ENCODE measurements at places on chromosomes 5 and 9.

GRCh38 chr9:137193771-137194170 is 5.3 kb downstream of the SSNA1 start:
- DNase-seq: no peak

DNA sequence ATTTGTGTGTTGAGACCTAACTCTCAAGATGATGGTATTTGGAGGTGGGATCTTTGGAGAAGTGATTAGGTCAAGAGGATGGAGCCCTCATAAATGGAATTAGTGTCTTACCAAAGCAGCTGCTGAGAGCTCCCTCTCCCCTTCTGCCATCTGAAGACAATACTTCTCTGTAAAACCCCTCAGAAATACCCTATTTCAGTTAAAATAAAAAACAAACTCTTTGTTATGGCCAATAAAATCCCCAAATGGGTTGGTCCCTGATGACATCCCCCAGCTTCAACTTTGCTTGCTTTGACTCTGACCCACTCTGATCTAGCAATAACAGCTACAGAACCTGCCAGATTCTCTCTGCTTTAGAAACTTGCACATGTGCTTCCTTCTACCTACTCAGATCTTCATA is 100.9 kb downstream of the SNCAIP start:
- DNase-seq: no peak

GRCh38 chr9:104971511-104971910 is 43.6 kb upstream of the ABCA1 start:
- no peak for DNase-seq

- DNase-seq: no peak
These were observed 14.7 kb downstream of the CRB2 start for GRCh38 chr9:123370526-123371227.

DNA sequence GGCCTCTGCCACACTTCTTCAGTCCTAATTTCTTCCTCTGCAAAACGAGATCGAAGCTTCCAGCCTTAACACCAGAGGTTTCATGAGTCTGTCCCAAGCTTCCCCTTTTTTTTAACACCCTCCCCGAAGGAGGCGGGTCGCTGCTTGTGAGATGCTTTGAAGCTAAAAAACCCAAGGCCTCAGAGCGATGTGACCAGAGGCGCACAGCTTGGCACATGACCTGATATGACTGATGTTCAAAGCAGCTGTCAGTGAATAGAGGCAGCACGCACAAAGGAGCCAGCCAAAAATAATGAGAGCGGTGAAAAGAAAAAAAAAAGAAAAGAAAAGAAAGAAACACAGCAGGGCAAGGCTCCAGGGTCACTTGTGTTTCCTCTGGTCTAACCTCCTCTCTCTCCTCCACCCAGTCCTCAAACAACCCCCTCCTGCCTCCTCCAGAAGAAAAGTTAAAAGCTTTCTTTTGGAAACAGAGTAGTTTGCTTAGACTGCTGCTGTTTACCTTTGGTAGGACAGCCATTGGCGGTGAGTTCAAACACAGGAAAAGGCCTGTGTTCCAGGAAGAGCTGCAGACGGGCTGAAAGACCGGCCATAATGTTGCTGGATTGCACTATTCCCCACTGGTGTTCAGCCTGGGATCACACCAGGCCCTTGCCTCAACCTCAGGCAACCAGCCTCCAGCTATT is 10.9 kb upstream of the ZNF366 start:
- DNase-seq: no peak

DNA sequence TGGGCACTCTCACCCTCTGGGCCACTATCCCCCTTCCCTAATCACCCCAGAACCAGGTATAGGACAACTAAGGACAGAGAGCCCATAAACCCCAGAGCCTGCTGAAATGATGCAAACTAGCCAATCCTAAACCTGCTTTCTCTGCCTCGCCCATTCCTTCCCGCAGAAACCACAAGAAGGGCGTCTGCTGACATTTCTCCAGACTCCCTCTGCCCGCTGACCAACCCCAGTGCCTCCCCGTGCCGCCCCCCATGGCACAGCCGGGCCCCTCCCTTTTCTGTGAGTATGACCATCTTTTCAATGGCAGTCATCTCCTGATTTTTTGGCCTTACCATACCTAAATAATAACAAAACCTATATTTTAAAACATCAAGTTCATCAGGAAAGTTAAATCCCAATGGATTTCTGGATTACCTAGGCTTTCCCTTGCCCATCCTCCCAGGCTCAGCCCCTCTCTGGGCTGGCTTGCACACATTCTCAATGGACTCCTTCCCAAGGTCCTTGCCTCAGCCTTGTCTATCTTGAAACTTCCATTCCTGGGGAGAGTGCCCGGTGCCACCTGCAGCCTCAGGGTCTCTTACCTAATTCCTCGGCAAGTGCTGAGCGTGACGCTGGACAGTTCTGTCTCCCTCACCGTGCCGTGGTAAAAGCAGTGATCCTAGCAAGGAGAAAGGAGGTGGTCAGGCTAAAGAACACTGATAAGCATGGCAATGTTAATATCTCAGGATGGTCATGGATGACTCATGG is 45.2 kb downstream of the ADAM19 start:
- DNase-seq: no peak

DNA sequence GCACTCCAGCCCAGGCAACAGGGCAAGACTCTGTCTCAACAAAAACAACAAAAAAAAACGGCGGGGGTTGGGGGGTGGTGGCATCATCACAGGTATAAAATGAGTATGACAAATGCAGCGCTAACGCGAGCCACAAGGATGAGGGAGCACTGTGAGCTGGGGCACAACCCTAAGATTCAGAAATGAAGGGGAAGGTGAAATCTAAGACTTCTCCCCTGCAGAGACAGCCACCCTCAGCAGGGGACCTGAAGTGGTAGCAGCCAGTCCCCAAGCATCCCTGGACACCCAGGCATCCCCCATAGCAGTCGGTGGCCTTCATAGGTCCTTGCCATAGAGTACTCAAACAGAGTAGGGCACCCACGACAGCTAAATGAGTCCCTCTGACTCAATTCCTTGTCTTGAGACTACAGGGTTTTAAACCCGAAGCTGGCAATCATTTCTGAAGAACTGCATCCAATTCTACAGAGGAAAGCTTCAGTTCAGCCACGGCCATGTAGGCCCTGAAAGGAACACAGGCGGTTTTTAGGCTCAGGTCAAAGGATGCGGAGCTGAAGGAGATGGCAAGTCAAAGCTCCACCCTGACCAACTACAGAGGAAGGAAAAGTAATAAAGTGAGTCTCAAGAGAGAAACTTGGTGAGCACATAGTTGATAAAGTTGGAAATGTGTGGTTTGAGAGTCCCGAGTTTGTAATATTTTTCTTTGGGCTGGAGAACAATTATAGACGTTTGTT is 50.3 kb downstream of the MYO10 start:
- no peak for DNase-seq

- DNase-seq: no peak
These were observed 31.7 kb upstream of the DAB2IP start for GRCh38 chr9:121619545-121620324.

DNA sequence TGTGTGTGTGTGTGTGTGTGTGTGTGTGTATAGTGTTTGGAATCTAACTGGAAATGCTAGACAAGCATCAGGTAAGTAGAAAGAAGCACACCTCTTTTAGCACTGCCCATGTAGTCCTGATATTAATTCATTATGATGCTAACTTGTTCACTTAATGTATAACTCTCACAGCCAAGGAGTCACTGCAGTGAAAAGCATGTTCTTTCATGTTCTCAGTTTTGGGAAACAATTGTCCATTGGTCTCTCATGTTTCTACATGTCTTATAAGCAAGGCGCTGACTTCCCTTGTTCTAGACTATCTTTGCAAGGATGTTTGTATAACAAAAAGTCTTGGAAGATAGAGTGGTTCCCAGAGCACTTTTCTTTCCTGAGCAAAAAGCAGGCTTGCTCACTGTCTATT is 148.8 kb upstream of the TNPO1 start:
- DNase-seq: no peak

- no peak for DNase-seq
These were observed 150.8 kb downstream of the MAPKAP1 start for GRCh38 chr9:125556046-125556721.

DNA sequence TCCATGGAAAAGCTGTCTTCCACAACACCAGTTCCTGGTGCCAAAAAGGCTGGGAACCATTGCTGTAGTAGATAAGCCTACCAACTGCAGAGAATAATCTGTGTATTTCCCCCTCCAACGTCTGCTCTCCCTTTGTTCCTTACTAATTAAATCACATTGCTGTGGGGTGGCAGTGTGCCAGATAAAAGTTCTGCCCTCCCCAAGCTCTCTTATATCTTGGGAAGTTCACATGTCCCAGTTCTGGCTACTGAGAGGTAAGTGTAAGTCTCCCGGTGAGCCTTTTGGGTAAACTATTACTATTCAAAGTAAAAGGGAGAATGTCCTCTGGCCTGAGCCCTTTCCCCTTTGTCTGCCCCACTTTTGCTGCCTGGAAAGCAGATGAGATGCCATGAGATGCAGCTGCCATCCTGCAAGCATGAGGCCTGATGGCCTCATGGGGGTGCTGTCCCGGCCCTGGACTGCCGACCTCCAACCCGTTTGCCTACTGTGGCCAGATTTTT is 14.7 kb downstream of the ENC1 start:
- DNase-seq: no peak

- no peak for DNase-seq
These were observed 31.0 kb downstream of the MTREX start for GRCh38 chr5:55338810-55339243.

GRCh38 chr5:64417390-64417789 is 88.4 kb upstream of the RGS7BP start:
- no peak for DNase-seq

- no peak for DNase-seq
These were observed 132.4 kb downstream of the GABBR2 start for GRCh38 chr9:98576354-98576753.

GRCh38 chr5:17019324-17019723 is 83.2 kb upstream of the MYO10 start:
- DNase-seq: no peak

- DNase-seq: no peak
These were observed 337.5 kb upstream of the ZNF608 start for GRCh38 chr5:125083981-125084380.

GRCh38 chr5:116375926-116376325 is 198.7 kb downstream of the SEMA6A start:
- DNase-seq: no peak

DNA sequence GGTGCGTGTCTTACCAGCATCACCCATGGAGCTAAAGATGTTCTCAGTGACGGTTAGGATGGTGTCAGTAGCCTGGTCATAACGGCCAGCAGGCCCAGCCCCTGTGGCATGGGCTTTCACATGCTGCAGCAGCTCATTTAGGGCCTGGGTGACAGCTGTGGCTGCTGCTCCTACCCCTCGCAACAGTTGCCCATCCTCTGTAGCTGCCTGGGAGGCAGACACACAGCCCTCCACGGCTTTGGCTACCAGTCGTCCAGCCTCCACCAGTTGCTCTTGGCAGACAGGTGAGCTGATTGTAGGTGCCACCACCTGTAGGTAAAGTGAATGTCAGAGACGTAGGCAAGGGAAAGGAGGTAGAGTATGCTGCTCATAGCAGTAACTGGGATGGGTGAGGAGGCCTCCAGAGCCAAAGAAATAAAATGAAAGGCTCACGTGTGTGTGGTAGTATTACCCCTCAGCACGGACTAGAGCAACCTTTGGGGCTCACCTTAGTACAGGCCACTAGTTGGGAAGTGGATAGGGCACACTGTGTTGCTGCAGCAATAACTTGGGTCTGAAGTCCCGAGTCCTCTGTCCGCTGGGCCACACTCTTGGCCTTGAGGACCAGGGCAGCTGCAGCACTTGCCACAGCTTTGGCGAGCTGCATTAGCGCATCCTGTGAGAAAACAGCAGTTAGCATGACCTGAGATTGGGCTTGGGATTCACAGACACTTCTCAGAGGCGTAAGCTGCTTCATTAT is 14.7 kb downstream of the TLN1 start:
- no peak for DNase-seq

GRCh38 chr9:38183994-38184568 is 115.1 kb upstream of the SHB start:
- DNase-seq: no peak

GRCh38 chr9:19683715-19684114 is 105.1 kb downstream of the SLC24A2 start:
- DNase-seq: no peak

DNA sequence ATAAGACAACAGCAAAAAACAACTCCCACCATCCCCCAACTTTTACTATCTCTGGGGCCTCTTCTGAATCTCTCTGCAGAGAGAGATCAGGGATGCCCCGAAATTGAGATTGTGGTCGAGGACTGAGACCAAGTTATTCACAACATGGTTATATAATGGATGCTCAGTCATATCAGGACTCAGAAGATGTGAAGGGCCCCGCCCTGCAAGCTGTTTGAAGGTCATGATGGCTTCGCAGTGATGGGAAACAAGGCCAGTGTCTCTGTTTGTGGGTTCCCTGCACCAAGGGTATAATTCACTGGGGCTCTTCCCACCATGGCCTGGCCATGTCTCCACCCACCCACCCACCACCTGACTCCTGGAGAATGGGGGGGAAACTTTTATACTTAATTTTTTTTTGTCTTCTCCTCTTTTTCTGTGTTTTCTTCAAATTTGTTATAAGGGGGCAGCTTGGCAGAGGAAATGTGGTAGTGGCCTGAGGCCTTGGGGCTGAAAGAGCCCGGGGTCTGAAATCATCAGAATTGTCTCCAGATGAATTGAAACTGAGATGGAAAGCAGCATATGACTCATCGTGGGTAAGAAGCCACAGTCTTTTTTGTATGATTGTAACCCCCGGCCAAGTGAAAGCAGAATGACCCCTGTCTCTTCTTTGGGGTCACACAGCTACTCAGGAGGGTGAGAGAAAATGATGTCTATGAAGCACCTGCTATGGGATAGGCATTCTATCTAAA is 15.0 kb upstream of the TEX48 start:
- DNase-seq: no peak

- DNase-seq: no peak
These were observed 34.9 kb upstream of the FOXI1 start for GRCh38 chr5:170070556-170071412.

GRCh38 chr5:56350011-56350596 is 117.0 kb upstream of the ANKRD55 start:
- DNase-seq: no peak

GRCh38 chr9:85004818-85005413 is 335.4 kb downstream of the NTRK2 start:
- DNase-seq: no peak

DNA sequence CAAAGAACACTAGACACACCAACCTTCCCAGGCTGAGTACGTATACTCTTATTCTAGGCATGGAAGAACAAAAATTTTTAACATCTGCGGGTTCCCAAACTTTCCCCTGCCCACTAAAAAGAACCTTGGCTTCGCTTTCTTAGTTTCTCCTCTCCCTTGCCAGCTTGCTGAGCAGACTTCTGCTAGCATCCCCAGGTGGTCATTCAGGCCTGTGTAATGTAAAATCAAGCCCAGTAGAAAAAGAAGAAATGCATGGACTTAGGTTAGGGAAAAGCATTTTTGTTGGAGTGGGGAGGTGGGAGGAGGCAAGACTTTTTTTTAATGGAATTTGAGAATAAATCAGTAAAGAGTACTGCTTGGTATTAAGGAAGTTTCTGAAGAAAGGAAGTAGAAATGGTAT is 331.0 kb upstream of the TLE4 start:
- DNase-seq: no peak
